ENCODE measurements at places on chromosomes 12 and 14.

GRCh38 chr14:102541771-102542170, 32.2 kb upstream of the ANKRD9 start:
- DNase-seq: no peak

DNA sequence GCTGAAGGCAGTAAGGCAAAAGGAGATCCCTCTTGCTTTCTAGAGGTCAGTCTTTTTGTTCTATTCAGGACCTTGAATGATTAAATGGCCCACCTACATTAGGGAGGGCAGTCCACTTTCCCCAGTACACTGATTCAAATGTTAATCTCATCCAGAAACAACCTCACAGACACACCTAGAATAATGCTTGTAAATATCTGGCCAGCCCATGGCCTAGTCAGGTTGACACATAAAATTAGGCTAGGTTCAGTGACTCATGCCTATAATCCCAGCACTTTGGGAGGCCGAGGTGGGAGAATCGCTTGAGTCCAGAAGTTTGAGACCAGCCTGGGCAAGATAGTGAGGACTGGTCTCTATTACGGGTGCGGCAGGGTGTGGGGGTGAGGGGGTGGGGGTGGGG, 43.5 kb downstream of the MIPOL1 start:
- no peak for DNase-seq

DNA sequence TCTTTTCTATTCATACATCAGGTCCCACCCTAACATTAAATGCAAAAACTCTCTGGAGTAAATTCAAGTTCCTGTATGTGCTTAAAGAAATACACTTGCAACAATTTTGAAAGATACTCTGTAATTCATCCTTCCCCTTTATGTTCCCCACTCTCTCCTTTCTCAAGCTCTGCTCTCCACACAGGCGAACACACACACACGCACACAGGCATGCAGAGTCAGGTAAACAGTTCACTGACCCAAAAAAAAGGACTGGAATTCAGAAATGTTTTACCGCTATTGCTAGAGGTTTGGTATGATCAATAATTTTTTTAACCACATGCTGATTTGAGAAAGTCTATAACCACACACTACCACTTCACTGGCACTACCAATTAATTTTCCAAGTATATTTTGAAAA, 152.4 kb upstream of the TMCC3 start:
- DNase-seq: no peak

- no peak for DNase-seq
These were observed 118.9 kb downstream of the ADGRD1 start for GRCh38 chr12:131072451-131073230.

- peak; percentile 98 for DNase-seq
These were observed at the start of gene NACA for GRCh38 chr12:56724972-56725722. NACA (minus strand) TSS chr12:56725299; CDS start chr12:56724521, 778 bp downstream.

GRCh38 chr12:50055831-50056638, 1.4 kb upstream of the ASIC1 start:
- DNase-seq: peak; percentile 75

DNA sequence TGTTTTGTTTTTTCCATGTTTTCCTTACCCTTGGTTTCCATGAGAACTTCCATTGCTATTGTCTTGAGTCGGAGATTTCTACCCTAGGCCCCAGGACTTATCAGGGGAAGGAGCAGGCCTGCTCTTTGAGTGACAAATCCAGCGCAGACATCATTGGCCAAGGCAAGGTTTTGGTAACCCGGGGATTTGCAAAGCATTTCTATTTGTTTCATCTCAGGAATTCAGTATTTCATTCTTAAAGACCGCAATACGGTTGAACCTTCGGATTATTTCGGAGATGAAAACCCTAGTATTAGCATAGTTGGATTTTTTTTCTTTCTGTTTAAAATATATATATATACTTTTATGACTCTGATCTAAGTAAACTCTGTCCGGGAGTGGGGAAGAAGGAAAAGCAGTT, 62.0 kb downstream of the TMEM132C start:
- no peak for DNase-seq

- DNase-seq: no peak
These were observed 297.2 kb downstream of the ADGRD1 start for GRCh38 chr12:131250951-131251315.

GRCh38 chr12:59046763-59047534, 126.6 kb upstream of the LRIG3 start:
- no peak for DNase-seq

DNA sequence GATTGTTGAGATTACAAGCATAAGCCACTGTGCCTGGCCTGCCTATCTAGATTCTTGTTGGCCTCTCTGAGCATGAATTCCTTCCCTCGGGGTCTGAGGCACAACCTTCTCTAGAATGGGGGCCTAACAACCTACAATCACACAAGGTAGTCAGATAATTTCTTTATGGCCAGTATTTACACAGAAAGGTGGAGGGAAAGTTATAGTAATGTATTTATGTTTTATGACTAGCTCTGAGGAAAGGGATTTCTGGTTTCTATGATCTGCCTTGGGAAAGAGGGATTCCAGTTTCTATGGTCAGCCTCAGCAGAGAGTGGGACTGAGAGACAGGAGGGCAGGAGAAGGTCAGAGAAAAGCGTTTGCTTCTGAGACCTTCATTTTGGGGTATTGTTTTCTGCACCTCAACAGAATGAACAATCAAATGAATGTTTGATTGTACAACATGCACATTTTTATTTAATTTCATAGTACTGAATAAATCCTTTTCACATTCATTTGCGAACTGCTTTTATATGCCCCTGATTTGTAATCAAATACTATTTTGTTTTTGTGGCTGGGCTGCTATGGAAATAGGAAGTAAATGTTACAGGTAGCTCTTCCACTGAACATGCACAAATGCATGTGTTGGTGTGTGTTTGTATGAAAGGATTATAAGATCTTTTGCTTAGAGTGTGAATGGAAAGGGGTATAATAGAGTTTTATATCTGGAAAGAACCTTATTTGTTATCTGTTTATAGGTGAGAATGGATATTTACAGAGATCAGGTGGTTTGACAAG, 499.7 kb upstream of the RGS6 start:
- DNase-seq: no peak

- no peak for DNase-seq
These were observed 101.5 kb downstream of the RPAP3 start for GRCh38 chr12:47604221-47604873.

- DNase-seq: no peak
These were observed at the start of gene IL25 for GRCh38 chr14:23372509-23372908. IL25 (plus strand) TSS chr14:23372809.

- DNase-seq: no peak
These were observed 4.8 kb upstream of the PAX9 start for GRCh38 chr14:36656687-36657398.

DNA sequence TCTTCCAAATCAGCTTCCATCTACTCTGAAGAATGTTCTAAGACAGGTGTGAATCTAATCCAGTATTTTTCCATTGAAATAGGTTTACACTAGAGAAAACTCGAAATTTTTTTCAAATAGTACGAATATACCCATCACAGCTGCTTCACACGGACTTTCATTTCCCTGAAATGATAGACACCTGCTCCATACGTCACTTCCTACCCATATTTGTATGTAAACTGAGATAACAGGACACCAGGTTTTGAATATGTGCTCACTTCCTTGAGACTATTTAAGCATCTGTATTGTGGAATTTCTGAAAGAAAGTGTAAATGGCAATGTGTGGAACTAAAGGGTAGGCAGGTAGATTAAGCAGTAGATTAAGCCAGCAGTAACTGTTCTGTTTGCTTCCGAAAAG, 13.4 kb upstream of the ITPR2 start:
- DNase-seq: no peak

DNA sequence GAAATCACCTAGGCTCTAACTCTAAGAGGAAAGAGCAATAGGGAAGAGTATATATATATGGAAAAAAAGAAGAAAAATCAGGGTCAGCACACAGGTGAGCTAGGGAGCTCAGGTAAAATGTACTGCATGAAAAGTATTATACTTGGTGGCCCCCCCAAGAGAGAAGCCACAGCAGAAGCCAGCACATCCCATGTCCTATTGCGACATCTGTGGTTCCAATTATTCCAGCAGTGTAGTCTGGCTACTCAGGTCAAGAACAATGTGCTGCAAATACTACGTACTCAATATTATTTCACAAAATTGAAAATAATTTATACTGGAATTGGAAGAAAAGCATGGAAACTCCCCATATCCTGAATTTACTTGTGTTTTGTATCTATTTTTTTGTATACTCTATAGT, 85.5 kb downstream of the CEP83 start:
- DNase-seq: no peak
